ENCODE measurements at places on chromosomes 1 and 21. TPM values are rescaled to one million over a fixed set of nuclear protein-coding genes. Genes with fewer than 3 reads are reported as not detected.

The TMEM52 gene
- total RNA-seq = 5.4 TPM

The ALX3 gene
- total RNA-seq = not detected

The RGL1 gene
- total RNA-seq = 4.9 TPM

The CCDC24 gene
- 6.3 TPM for total RNA-seq

The OR6K3 gene
- total RNA-seq = not detected

The TNFRSF25 gene
- total RNA-seq = 47.5 TPM

The FCGR1A gene
- total RNA-seq = not detected

The AIRE gene
- total RNA-seq = not detected

The TAS1R1 gene
- not detected for total RNA-seq

The WDR4 gene
- 15.7 TPM for total RNA-seq

The RBM8A gene
- 206 TPM for total RNA-seq

The MIXL1 gene
- 0.54 TPM for total RNA-seq

The TSTD1 gene
- 24.2 TPM for total RNA-seq

The SLC45A3 gene
- 3.7 TPM for total RNA-seq

The SMIM1 gene
- 7.5 TPM for total RNA-seq

The AKT3 gene
- total RNA-seq = 169 TPM

The MYOC gene
- not detected for total RNA-seq

The OR2T33 gene
- not detected for total RNA-seq

The APOBEC4 gene
- not detected for total RNA-seq

The SNIP1 gene
- 20.1 TPM for total RNA-seq

The IGSF8 gene
- 45.9 TPM for total RNA-seq

The MYCL gene
- total RNA-seq = 97.7 TPM

The SPRR5 gene
- total RNA-seq = not detected

The PAFAH2 gene
- 6.3 TPM for total RNA-seq

The S100A14 gene
- total RNA-seq = not detected

The MSH4 gene
- 0.20 TPM for total RNA-seq

The RGS13 gene
- total RNA-seq = not detected

The RGS7 gene
- total RNA-seq = 16.0 TPM

The TNNT2 gene
- not detected for total RNA-seq

The GATAD2B gene
- total RNA-seq = 57.6 TPM

The KCND3 gene
- total RNA-seq = 3.7 TPM

The SLC22A15 gene
- 49.4 TPM for total RNA-seq

The IFI44L gene
- total RNA-seq = not detected

The NUDT4B gene
- total RNA-seq = not detected

The C1orf87 gene
- total RNA-seq = not detected

The CLCNKA gene
- 0.34 TPM for total RNA-seq

The OR2T35 gene
- total RNA-seq = not detected

The RCOR3 gene
- 82.1 TPM for total RNA-seq

The TRIM63 gene
- total RNA-seq = not detected

The LRRN2 gene
- total RNA-seq = 6.9 TPM

The PTGER3 gene
- total RNA-seq = 0.29 TPM

The NEXN gene
- 0.76 TPM for total RNA-seq

The PKP1 gene
- not detected for total RNA-seq

The SAMD13 gene
- total RNA-seq = not detected

The ABCG1 gene
- 31.9 TPM for total RNA-seq

The EDN2 gene
- not detected for total RNA-seq

The C8A gene
- total RNA-seq = not detected

The CFHR5 gene
- not detected for total RNA-seq

The NUDC gene
- total RNA-seq = 53.2 TPM

The GBP5 gene
- total RNA-seq = not detected

The ESRRG gene
- 9.0 TPM for total RNA-seq

The DHCR24 gene
- 284 TPM for total RNA-seq

The DDR2 gene
- 4.4 TPM for total RNA-seq

The FAM151A gene
- not detected for total RNA-seq

The GUCA2B gene
- not detected for total RNA-seq

The MPL gene
- total RNA-seq = not detected

The NIPAL3 gene
- 18.6 TPM for total RNA-seq

The CD52 gene
- 2.8 TPM for total RNA-seq

All from glutamatergic neuron (in vitro differentiated cells).